ENCODE measurements at places on chromosomes 3 and 15.

- no peak for DNase-seq
Measured at GRCh38 chr3:128313071-128313725, 153.5 kb downstream of the DNAJB8 start.

GRCh38 chr15:53210653-53211052 is 420.5 kb upstream of the ONECUT1 start:
- no peak for DNase-seq

DNA sequence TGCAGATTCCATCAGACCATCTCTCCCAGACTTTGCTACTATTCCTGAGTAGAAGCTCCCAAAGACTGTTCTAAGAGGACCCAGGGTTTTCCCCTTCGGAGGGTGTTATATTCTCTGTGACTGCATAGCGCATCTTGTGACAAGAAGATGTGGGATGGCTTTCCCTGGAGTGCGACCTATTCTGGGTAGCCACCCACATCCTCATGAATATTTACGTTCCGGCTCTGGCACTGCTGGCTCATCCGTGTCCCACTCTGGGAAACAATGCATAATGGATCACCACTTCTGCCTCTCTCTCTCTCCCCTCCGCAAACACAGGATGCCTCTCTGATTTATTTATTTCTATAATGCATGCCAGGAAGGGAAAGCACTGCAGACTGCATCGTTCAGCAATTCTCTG is 166.1 kb downstream of the PYDC2 start:
- no peak for DNase-seq

DNA sequence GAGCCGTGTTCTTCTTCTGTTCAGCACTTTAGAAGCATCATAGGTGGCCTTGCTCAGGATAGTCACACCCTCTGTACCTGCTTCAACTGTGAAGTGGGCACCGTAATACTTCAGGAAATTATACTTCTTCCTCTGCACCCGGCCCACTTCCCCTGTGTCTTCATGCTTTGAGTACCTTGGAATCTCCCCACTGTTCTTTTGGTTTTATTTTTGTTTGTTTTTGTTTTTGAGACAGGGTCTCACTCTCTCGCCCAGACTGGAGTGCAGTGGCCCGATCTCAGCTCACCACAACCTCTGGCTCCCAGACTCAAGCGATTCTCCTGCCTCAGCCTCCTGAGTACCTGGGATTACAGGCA is 1.7 kb downstream of the P2RY14 start:
- DNase-seq: no peak

DNA sequence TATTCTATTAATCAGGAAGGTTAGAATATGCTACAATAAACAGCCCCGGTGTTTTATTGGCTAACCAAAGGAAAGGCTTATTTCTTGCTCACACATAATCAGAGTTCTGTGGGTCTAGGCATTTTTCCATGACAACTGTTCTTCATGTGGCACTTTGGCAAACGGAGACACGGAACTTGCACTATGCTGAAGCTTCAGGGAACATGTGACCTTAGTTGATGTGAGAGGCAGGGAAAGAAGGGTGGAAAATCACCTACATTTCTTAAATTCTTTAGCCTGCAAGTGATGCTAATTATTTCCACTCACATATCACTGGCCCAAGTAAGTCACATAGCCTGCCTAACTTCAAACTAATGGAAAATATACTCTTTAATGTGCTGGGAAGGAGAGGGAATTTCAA is 344.6 kb downstream of the SV2B start:
- DNase-seq: no peak

DNA sequence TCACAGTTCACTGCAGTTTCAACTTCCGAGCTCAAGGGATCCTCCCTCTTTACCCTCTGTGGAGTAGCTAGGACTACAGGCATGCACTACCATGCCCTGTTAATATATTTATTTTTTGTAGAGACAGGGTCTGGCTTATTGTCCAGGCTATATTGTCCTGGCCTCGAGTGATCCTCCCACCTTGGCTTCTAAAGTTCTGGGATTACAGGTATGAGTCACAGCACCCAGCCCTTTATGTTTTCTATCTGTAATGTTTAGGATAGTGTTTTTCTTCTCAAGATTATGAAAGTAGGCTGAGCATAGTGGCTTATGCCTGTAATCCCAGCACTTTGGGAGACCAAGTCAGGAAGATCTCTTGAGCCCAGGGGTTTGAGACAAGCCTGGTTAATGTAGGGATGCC is 11.9 kb upstream of the SCG3 start:
- no peak for DNase-seq

DNA sequence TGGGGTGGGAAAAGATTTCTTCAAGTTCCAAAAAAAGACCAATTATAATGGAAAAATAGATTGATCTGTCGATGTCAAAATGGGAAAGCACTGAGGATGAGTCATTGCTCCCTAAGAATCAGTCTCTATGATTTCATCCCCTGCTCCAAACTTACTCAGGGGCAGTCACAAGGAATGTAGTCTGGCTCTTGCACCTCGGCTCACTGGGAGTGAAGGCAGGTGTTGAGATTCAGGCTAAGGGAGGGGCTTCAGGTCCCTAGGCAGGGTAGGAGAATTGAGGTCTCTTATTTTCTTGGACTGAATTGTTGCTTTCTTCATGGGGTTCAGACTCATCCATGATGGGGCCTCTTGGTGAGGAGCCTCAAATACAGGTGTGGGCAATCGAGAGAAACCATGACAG is 14.2 kb downstream of the ESYT3 start:
- no peak for DNase-seq

GRCh38 chr15:92770641-92771040 is 115.1 kb upstream of the FAM174B start:
- no peak for DNase-seq

- no peak for DNase-seq
Measured at GRCh38 chr15:94858449-94858848, 627.1 kb downstream of the MCTP2 start.

DNA sequence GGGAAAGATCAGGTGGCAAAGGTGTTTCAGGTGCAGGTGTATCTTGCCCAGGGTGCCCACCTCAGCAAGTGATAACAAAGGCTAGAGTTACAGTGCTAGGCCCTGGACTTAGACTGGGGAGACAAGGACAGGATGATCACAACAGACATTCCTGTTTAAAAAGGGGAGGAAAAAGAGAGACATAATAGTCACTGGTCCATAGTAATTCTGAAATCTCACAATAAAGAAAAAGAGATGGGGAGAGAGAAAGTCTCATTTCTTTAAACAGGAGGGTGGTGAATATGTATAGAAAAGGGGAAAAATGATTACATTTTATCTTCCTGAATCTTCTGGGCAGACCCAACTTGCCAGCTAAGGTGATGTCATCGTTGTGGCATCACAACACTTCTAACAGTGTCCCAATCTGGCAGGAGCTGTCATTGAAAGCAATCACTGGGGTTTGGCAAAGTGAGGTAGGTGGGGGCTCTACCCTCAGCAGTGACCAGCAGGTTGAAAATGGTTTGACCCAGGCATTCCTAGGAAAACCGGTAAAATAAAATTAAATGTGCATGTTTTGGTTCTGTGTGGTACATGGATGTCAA is 99.5 kb downstream of the ZNF621 start:
- DNase-seq: no peak

GRCh38 chr3:13673207-13673606 is 124.3 kb downstream of the FBLN2 start:
- no peak for DNase-seq

- peak; percentile 36 for DNase-seq
Measured at GRCh38 chr3:173584838-173585831, 187.6 kb downstream of the NLGN1 start.

GRCh38 chr15:50676799-50677483 is 9.7 kb downstream of the TRPM7 start:
- DNase-seq: no peak

DNA sequence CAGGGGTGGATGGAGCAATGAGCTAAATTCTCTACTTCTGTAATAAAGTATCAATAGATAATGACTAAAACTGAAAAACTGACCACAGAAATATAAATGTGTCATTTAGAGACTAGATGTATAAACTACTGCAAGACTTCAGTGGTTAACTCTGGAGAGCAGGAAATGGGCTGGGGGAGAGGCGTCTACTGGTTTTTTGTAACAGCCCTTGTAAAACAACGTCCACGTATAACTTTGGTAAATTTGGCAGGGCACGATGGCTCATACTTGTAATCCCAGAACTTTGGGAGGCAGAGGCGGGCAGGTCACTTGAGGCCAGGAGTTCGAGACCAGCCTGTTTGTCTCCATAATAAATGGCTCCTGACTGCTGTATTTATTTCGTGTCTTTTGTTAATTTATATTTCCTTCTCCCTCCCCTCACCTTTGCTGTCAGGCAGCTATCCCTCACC is 12.5 kb downstream of the RAB27A start:
- no peak for DNase-seq

DNA sequence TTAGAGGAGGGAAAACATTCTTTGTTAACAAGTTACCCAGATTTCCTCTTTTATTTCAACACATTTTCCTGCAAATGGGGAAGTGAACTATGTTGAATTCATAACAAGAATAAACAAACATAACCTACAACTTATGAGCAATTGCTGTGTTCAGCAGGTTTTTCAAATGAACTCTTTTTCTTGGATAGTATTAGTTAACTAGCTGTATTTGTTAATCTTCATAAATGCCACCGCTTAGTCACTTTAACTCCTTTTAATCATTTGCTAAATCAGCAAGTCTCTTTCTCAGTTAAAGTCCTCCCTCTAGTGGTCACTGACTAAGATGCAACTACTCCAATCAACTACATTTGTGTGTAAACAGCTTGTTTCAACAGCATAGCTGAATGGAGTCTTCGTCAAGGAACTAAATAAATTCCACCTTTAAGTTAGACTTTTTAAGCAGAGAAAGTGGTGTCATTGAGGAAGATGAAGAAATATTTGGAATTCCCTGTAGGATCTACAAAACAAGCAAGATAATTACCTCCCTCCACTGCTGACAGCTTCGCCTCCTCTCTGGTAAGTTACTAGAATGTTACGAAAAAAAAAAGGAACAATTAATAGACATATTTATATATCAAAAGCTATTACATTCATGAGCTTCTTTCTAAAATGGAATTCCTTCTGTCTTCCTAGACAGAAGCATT is 1122.0 kb downstream of the ROBO1 start:
- DNase-seq: peak; percentile 15

GRCh38 chr15:80275961-80276360 is 23.9 kb upstream of the CTXND1 start:
- DNase-seq: no peak

GRCh38 chr3:142878649-142879300 is 10.1 kb downstream of the PCOLCE2 start:
- no peak for DNase-seq

DNA sequence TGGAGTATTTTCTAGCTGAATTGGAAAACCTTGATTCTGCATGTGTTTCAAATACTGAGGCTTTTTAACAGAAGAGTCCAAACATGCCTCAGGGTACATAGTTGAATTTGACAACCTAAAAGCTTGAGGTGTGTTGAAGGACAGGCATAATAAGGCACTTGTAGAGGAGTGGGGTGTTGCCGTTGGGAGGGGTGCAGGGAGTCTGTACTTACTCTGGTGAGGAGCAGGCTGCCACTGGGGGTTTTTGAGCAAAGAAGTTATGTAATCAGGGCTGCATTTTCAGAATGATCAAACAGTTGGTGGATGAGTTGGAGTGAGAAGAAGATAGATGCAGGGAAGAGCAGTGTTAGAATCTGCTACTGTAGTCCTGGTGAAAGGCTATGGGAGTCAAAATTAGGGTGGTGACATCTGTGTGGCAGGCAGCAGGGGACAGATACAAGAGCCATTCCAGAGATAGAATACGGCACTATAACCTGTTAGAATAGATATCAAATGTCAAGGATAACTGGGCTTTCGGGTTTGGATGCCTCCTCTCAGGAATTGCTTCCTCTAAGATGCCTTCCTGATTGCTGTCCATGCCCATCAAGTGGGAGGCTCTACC is 161.6 kb downstream of the GHSR start:
- no peak for DNase-seq

DNA sequence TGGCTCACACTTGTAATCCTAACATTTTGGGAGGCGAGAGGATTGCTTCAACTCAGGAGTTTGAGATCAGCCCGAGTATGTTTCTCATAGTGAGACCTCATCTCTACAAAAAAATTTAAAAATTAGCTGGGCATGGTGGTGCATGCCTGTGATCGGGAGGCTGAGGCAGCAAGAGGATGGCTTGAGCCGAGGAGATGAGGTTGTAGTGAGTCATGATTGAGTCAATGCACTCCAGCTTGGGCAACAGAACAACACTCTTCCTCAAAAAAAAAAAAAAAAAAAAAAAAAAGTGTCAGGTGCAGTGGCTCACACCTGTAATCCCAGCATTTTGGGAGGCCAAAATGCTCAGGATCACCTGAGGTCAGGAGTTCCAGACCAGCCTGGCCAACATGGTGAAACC is 2.4 kb downstream of the RPL39L start:
- no peak for DNase-seq

DNA sequence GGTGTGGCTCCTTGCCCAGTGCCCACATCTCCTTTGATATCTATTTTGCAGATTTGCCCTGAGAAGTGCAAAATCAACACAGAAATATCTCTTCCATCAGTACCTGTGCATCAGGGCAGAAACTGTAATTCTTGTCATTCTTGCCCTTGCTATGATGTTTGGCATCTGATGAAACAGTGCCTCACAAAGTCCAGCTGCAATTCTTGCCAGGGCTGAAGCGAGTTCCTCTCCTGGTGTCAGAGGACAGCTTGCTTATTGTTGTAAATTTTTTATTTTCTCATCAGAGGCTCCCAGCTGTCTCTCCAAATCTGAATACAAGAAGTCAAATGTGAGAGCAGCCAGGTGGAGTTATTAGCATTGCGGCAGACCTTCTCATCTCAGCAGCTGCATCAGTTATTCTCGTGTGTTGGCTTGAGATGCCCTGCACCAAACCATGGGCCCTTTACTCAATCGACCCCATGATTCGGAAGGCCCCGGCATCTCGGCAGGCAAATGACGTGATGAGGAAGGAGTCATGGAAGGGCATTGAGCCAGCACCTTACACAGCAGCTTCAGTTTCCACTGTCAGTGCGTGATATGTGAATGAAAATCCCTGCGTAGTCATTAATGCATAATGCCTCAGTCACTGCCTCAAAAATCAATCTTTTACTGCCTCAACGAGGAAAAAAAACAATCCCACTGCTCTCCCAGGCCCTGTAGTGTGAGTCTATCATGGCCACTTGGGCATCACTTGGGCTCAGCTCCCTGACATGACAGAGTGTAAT is 93.4 kb downstream of the CCNL1 start:
- no peak for DNase-seq

DNA sequence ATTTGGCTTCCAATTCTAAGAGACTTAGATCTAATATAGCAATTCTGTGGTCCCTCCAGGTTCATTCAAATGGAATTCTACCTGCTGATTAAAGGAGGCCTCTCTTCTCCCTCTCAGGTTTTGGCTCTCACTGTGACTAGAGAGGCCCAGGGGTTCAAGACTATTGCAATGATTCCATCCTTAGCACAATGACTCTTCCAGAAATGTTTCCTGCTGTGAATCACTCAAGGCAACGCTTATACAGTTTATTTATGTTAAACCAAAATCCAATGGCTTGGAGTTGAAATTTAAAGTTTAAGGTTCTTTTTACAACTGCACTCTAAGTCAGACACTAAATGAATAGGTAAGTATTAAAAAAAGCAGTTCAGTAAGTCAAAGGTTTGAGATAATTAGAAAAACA is 39.9 kb downstream of the IFT57 start:
- DNase-seq: peak; percentile 30
